ENCODE measurements at places on chromosomes 2 and 18.

GRCh38 chr2:186544255-186544675 lies 45.6 kb upstream of the ITGAV start:
- no peak for DNase-seq

DNA sequence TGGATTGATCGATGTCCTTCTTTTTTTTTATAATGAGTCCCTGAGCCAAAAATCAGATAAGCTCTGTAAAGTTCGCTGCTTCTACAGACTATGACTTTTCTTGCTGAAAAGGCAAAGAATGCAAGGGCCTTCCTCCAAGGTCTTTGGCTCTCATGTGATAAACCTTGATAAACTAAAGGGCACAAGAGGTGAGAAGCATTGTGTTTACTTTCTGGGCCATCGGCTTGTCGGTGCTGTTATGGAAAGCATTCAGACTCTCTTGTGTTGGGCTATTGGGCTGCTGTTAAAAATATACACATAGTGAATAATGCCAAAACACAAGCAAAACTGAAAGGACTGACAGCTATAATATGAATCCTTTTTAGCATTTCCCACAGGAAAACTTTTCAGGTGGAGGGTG lies 472.4 kb upstream of the SPHKAP start:
- no peak for DNase-seq

GRCh38 chr2:54906716-54907115 lies 143.5 kb downstream of the RTN4 start:
- no peak for DNase-seq

- no peak for DNase-seq
Measured at GRCh38 chr2:100046961-100047947, 95.1 kb downstream of the AFF3 start.

- DNase-seq = no peak
Measured at GRCh38 chr2:36516136-36516870, 81.7 kb downstream of the FEZ2 start.

DNA sequence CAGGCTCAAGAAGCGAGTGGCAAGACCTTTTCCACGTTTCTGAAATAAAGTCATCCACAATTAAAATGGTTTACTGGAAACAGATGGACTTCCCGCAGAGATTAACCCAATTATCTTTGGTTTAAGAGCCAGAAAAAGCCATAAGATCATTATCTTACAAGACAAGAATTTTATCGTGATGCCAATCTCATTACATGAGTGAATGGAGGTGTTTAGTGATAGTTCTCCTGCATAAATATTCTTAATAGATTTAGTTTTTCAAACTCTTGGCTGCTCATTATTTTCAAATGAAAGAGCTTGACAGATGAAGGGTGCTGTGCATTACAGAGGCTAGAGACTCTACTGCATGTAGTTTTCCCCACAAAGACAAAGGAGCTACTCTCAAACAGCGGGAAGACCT lies 1028.4 kb upstream of the PIK3C3 start:
- no peak for DNase-seq

- no peak for DNase-seq
Measured at GRCh38 chr2:98390571-98391476, 44.6 kb downstream of the CNGA3 start.

GRCh38 chr2:3741867-3742602 lies 38.7 kb downstream of the DCDC2C start:
- DNase-seq = no peak

- no peak for DNase-seq
Measured at GRCh38 chr2:60549238-60549927, 4.1 kb downstream of the BCL11A start.

- no peak for DNase-seq
Measured at GRCh38 chr2:118923371-118923770, 18.6 kb upstream of the MARCO start.

- no peak for DNase-seq
Measured at GRCh38 chr18:5537860-5538259, 5.9 kb downstream of the EPB41L3 start.

GRCh38 chr2:36562240-36562639 lies 35.7 kb downstream of the FEZ2 start:
- no peak for DNase-seq

- DNase-seq = no peak
Measured at GRCh38 chr2:39424951-39425350, 12.1 kb downstream of the MAP4K3 start.

- no peak for DNase-seq
Measured at GRCh38 chr2:66408905-66409304, 26.0 kb upstream of the MEIS1 start.

GRCh38 chr2:169716238-169716886 lies 17.3 kb upstream of the KLHL23 start:
- no peak for DNase-seq

GRCh38 chr18:48777026-48777743 lies 173.6 kb downstream of the SMAD7 start:
- peak; percentile 66 for DNase-seq

DNA sequence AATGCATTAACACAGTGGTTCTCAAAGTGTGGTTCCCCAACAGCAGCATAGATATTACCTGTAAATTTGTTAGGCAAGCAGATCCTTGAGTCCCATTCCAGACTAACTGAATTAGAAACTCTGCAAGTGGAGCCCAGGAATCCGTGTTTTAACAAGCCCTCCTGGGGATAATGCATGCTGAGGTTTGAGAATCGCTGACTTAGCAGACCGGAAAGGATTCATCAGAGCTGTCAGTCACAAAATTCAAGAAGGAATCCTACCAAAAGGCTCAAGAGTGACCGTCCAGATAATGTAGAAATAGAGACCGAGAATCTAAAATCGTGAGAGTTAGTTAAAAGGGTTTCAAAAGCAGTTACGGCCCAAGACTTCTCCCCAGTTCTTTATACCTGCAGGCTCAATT lies 66.9 kb downstream of the LOXHD1 start:
- no peak for DNase-seq

DNA sequence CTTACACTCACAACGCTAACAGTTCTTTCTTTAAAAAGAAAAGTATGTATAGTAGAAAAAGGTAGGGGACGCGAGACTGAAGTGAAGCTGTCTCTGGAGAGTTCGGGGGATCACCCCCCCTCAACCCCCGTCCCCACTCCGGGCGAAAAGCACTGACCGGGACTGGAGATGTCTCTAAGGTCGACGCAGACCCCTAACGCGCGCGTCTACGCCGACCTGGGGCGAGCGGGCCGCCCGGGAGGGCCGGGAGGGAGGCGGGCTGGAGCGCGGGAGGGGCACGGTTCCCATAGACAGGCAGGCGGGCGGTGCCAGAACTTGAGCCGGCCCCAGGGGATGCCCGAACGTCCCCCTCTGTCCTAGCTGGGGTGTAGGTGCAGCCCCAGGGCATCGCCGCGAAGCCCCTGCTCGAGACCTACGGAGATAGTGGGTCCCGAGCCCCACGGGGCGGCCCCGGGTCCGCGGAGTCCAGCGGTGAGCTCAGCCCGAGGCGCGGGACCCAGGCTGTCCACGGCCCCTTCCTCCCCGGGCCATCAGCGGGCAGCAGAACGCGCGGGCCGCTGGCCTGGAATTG lies 82.2 kb downstream of the CHRNA1 start:
- peak; percentile 29 for DNase-seq

DNA sequence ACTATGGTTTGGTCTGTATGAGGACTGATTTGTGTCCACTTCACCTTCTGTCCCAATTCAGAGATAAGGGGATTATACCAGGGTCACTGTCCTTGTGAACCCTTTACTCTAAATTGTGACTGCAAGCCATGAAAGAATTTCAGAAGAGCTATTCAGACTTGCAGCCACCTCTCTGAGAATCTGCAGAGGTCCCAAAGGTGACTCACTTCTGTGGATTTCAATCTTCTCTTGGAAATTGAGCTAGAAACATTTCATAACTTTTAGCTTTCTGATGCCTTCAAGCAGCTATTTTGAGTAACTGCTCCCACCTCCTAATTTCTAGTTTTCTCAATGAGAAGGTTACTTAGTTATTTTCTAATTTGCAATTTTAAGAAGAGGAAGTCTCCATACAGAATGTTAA lies 1242.4 kb upstream of the ACVR2A start:
- no peak for DNase-seq

- DNase-seq = no peak
Measured at GRCh38 chr2:157901325-157901724, 25.2 kb upstream of the ACVR1 start.

GRCh38 chr2:67258831-67259230 lies 138.3 kb upstream of the ETAA1 start:
- no peak for DNase-seq

GRCh38 chr18:22838639-22839277 lies 94.4 kb upstream of the RBBP8 start:
- DNase-seq = peak; percentile 13

GRCh38 chr2:151306621-151307020 lies 17.2 kb upstream of the NMI start:
- no peak for DNase-seq

GRCh38 chr2:90221300-90221651 lies 1529.8 kb downstream of the RPIA start:
- DNase-seq = no peak

- no peak for DNase-seq
Measured at GRCh38 chr2:169091761-169092519, 22.6 kb downstream of the DHRS9 start.
